Endodermal cell (in vitro differentiated cells): ENCODE measurements at places on chromosomes 6 and 20. TPM values are rescaled to one million over a fixed set of nuclear protein-coding genes. Genes with fewer than 3 reads are reported as not detected.

DNA sequence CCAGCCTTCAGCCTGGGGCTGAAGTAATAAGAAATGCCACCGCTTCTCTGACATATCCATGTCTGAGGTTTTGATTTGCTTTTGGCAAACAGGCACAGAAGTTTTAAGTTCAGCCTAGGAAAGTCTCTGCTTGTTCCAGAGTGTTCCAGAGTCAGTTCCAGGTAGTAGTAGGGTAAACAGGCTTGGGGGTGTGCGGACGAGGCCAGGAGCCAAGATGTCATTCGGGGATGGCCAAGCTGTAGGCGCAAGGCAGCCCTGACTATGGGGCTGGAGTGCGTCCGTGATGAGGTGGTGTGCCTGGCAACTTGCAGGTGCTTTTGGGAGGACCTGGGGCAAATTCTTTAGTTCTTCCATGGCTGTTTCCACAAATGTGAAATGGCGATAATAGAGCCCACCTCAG, 60.3 kb downstream of the IRF4 start:
- DNase-seq, result no peak

- peak; percentile 72 for DNase-seq
Observed at GRCh38 chr6:120584111-120584760, 750.0 kb downstream of the TBC1D32 start.

DNA sequence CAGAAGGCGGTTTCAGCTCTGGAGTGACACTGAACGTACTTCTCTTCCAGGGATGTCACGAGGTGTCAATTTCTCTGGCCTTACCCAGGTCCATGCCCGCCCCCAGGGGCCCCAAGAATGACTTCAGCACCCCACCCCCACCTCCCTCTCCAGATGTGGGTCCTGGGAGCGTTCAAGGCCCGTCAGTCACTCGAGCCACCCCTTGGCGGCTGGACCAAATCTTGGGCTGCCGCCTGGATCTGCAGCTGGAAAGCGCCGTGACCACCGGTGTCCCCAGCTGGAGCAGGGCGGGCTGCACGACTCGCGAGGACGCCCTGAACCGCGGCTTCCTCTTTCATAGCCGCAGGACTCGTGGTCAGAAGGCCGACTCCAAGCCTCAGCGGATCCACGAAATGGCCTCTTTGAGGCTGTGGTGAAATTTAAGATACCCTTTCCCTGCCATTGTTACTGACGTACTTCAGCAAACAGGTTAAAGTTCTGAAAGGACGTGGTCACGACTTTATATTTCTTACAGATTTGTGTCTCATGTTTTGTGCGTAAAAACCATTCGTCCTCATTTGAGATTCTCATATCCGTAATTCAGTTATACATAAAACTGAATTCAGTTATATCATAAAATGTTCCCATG, 29.3 kb downstream of the TRIM38 start:
- DNase-seq, result peak; percentile 80

- DNase-seq, result no peak
Observed at GRCh38 chr20:8744228-8744844, 324.6 kb upstream of the PLCB4 start.

GRCh38 chr6:126444659-126445273, 104.9 kb downstream of the CENPW start:
- DNase-seq, result no peak

RAE1 gene
- 41.2 and 42.1 TPM in 2 replicates for total RNA-seq

- DNase-seq, result no peak
Observed at GRCh38 chr6:11427723-11428245, 109.8 kb upstream of the TMEM170B start.

DNA sequence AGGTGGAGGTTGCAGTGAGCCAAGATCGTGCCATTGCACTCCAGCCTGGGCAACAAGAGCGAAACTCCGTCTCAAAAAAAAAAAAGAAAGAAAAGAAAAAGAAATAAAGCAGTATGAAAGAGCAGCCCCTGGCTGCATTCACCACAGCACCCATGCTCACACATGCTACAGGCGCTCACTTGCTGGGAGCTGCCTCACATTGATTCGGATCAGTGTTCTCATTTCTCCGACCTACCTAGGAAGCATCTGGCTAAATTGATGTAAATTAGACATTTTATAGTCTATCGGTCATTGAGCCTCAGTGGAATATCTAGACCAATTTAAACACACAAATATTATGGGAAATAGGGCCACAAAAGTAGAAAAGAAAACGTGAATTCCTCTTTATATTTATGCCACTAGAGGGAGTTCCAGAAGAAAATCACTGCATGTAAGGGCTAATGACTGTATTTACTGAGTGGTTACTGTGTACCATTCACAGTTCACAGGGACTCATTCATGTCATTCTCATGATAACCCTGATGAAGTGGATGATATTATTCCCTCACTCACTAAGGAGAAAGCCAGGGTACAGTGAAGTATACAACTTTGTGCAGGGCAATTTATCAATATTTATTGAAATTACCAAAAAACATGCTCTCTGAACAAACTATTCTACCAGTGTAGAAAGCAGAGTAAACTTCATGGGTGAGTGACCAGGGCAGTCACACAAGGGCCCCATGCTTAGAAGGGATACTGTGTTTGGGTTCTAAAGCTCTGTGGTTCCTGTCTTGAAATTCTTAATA, 5.3 kb upstream of the MOG start:
- DNase-seq, result no peak

GRCh38 chr20:62921119-62921687, 5.1 kb downstream of the DIDO1 start:
- peak; percentile 87 for DNase-seq

AK9 gene
- total RNA-seq, result 1.7 to 3.0 TPM (median 1.8 TPM) in 3 replicates

DNA sequence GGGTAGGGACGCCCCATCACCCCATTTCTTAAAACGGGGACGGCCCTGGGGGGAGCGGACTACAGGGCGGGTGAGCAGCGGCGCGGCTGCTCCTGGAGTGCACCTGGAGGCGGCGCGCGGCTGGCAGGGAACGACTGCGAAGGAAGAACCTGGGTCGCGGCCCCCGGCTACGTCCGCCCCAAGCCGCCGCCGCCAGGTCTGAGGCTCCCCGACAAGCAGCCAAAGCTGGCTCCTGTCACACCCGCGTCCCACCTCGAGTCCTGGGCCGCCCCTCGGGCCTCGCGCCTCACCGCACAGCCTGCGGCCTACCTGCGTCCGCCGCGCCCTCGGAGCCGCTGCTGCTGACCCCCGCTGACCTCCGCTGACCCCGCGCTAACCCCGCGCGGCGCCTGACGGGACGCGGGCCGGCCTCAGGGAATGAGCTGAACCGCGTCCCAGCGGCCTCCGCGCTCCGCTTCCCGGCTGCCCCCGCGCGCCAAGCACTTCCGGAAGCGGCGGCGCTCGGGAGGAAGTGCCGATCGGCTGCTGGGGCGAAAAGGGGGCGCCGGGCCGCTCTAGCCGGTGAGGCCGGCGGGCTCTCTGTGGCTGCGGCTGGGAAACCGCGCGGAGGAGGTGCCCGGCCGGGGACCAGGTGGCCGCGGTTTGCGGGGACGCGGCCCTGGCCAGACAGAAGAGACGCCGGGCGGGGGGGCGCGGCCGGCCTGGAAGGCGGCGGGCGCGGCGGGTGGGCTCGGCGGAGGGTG, at the start of the genes ARFRP1 and ZGPAT:
ARFRP1 (minus strand) TSS at position 419 of the 743 bp plus-strand sequence. CDS start 885 bp downstream, outside the sequence.
ZGPAT (plus strand) TSS at position 482 of the 743 bp plus-strand sequence. CDS start 542 bp downstream, outside the sequence.
- DNase-seq, result peak; percentile 95

POM121L2 gene
- 0.19 to 0.27 TPM (median 0.20 TPM) in 3 replicates for total RNA-seq

DNA sequence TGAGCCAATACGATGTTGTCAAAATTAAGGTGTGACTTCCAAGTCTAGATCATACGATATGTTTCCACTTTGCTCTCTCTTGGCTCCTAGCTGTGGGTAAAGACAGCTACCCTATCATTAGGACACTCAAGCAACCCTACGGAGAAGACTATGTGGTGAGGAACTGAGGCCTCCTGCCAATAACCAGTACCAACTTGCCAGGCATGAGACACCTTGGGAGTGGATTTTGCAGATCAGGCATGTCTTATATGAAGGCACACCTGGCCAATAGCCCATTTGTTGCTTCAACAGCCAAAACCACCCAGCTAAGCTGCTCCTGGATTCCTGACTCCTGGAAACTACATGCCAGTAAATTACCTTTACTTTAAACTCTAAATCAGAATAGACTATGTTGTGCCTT, 863.4 kb downstream of the DHX35 start:
- DNase-seq, result no peak

XRN2 gene
- 78.3 to 101 TPM (median 100.0 TPM) in 3 replicates for total RNA-seq

- no peak for DNase-seq
Observed at GRCh38 chr6:25925876-25926275, 4.6 kb downstream of the SLC17A2 start.

CDSN gene
- not detected in 3 replicates for total RNA-seq

DNA sequence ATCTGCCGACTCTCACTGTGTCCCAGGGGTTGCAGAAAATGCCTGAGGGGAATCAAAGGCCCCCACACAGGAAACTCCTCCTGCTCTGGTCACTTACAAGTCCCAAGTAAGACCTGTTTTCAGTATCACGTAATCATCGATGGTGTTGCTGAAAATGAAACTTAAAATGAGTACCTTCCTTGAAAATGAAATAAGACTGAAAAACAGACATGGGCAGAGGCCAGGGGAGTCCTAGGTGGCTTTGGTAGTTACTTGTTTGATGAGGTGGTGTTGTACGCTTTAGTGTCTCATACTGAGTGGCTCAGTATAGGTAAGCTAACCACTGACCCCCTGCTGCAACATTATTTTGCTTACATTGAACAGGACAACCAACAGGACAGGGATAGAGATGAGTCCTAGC, 43.0 kb upstream of the SYNCRIP start:
- no peak for DNase-seq

DNA sequence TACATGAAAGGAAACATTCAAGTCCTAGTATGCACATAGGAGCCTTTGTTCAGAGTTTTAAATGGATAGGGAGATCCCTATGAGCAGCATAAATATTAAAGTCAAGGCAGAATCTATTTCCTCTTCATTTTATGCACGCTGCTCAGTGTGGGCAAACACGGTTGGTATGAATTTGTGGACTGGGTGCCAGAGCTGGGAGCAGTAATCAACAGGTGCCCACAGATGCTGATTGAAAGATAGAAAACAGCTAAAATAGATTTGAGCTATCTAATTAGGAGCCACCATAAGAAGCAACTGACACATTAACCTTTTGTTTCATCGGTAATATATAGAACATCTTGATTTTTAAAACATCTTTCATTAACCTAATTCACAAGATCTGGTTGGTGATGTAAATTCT, 175.5 kb downstream of the EYS start:
- DNase-seq, result no peak
